ENCODE measurements at places on chromosomes 11 and 22.

- DNase-seq: no peak
Observed at GRCh38 chr22:44075670-44076069, 51.6 kb downstream of the PARVB start.

DNA sequence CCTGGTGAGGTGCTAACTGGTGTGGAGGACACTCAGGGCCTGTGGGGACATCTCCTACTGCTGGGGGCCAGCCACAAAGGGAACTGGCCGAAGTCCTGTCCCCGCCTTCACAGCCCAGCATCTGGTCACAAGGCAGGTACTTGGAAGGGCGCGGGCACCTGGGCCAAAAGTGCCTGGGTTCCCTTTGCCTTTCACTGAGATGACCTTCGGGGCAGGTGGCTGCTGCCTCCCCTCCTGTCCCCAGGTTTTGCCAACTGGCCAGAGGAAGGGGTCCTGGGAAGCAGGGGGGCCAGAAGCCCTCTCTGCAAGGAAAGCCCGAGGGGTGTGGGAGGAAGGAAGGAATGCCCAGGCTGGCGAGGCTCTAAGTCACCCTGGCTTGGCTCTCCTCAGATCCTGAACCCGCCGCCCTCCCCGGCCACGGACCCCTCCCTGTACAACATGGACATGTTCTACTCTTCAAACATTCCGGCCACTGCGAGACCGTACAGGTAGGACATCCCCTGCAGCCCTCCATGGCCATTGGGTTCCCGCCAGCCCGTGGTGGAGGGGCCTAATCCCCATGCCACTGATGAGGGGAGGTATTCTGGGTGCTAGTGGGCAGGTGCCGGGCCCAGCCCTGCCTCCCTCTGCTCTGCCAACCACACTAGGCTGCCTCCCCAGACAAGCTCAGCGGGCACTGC, 14.4 kb upstream of the PPP6R3 start:
- DNase-seq: no peak

DNA sequence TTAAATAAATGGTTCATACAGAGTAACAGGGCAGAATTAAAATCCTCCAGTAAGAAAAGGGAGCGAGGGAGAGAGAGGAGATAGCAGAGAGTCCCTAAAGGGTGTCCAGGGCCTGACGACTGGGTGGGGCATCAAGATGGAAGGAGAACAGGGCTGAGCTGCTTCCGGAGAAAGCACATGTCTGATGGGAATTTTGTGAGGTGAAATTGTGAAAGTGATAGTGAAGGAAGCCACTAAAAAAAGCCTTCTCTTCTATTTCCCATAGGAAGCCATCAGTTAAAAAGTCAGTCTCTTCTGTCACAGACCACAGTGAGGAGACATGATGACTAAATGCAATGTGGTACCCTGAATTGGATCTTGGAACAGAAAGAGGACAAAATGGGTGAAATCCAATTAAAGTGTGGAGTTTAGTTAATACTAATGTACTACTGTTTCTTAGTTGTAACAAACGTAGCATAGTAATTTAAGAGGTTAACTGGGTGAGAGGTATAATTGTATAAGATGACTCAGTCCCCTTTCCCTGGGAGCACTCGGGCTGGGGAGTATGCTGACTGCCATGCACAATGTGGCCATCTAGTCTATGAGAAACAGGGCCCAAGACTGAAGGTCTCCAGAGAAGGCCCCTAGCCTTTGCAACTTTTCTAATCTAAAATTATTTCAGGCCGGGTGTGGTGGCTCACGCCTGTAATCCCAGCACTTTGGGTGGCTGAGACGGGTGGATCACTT, 29.5 kb upstream of the FCHSD2 start:
- no peak for DNase-seq

DNA sequence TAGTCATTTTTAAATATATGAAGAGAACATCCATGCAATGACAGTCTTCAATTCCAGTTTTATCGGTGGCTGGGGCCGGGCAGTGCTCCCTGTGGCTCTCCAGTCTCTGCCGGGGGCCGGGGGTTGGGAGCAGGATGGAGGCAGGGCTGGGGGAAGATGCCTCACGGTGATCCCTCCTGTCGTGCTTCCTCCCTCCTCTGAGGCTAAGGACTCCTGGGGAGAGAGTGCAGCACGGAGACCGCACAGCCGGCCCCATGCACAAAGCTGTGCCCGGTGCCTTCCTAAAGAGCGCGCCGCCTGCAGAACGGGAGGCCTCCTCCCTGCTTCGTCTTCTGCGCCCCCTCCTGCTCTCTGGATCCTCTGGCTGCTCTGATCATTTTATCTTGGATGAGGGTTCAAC, 20.5 kb downstream of the GAL start:
- no peak for DNase-seq

- DNase-seq: no peak
Observed at GRCh38 chr11:61122761-61123160, 20.5 kb downstream of the CD5 start.

- peak; percentile 41 for DNase-seq
Observed at GRCh38 chr11:65225279-65226102, 36.3 kb upstream of the POLA2 start.

GRCh38 chr11:101582236-101582988, 1.4 kb downstream of the TRPC6 start:
- DNase-seq: no peak

DNA sequence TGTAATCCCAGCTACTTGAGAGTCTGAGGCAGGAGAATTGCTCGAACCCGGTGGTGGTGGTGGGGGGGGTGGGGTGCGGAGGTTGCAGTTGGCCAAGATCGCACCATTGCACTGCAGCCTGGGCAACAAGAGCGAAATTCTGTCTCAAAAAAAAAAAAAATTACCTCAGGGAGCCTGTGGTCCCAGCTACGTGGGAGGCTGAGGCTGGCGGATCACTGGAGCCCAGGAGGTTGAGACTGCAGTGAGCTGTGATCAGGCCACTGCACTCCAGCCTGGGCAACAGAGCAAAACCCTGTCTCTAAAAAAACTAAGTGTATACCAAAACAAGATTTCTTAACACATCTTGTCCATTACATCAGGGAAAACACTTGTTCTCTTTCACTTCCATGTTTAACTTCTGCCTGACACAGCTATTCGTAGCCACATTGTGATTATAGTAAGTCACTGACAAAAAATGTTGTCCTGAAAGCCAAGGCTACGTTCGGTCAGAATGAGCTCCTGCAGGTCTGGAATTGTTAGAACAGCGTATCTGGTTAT, 1.4 kb downstream of the TMEM80 start:
- DNase-seq: no peak
